ENCODE measurements at places on chromosomes 7 and 10.

DNA sequence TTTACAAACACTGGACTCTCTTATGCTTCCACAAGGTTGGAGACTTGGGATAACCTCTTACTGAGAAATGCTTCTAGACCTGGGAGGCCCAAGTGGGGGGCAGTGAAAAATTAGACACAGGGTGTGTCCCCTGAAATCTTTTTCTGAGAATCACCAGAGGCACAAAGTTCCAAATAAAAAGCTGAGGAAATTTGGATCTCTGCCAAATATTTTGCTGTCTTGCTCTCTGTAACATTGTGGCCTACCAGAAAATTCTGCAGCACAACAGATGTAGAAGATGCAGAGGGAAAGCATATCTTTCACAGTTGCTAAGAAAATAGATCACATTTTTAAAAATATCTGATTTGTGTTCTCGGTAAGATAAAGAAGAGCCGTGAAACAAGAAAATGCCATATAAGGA is 849.4 kb downstream of the CCSER2 start:
- DNase-seq, result no peak

DNA sequence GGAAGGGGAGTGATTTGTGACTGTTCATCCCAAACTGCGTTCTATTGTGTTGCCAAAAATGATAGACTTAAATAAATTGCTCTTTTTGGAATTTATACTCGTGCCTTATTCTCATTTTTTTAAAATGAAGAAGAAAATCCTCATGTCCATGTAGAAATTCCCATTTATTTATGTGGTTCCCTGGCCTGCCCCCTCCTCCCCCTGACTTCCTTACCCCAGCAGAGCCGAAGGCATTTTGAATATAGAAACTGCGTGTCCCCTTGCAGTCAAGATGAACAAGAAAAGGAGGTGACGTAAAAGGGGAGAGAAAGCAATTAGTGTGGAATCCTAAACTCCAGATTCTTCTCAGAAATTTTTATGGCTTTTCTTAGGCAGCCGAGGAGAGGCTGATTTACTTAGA is 126.1 kb downstream of the FAM204A start:
- DNase-seq, result peak; percentile 46

GRCh38 chr7:117412946-117413559 is 14.2 kb downstream of the ASZ1 start:
- DNase-seq, result no peak

DNA sequence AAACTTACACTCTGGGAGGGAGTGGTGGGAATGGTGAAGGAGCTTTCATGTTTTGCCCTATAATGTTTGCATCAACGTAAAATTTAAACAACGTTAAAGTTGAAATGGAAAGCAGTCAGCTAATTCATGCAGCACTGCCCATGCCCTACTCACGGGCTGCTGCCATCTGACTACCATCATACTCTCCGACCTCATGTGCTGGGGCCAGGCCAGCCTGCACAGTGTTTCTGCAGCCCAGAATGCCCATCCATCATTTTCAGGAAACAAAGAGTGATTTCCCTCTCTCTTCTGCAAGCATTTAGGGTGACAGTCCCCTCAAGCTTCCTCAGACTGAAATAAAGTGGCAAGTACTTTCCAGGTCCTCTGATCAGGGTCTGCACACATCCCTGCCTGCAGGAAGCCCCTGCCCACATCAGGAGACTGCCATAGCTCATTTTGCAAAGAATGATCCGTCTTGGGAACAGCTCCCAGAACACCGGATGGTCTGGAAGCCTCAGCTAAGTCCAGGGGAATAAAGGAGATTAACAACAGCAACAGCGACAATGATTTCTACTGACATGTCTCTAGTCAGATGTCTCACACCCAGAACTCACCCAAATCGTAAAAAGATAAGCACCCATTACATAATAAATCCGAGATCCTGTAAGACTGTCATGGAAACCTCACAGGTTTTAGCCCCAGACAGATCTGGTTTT is 40.3 kb downstream of the ARHGAP22 start:
- no peak for DNase-seq

DNA sequence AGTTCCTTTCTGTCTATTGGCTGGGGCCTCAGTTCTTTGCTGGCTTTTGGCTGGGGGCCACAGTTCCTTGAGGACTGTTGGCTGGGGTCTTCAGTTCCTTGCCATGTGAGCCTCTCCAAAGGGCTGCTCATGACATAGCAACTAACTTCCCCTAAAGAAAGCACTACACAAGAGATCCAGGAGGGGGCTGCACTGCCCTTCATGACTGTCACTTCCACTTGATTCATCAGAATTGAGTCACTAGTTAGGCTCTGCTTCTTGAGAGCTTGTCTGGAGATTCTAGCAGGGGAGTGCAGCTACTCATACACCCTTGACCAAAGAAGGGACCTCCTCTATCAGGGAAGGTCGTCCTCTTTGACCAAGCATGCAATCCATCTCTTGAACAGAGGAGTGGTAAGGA is 38.0 kb upstream of the MKX start:
- DNase-seq, result peak; percentile 64

DNA sequence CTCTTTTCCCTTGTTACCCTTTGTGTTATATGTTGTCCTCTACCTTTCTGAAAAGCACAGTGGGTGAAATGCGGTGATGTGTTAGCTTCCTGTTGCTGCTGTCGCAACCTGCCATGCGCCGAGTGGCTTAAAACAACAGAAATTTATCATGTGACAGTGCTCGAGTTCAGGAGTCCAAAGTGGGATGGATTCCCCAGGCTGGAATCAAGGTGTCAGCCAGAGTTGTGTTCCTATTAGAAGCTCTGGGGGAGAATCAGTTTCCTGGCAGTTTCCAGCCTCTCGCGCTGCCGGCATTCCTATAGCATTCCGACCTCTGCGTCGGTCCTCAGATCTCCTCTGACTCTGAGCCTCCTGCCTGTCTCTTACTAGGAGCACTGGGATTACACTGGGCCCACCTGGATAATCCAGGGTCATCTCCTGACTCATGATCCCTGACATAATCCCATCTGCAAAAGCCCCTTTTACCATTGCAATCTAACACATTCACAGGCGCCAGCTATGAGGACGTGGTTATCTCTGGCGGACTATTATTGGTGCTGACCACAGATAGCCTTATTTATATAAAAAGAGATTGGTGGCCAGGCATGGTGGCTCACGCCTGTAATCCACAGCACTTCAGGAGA is 207.5 kb downstream of the CUX1 start:
- no peak for DNase-seq
